ENCODE measurements at places on chromosomes 11 and 22.
A peak's percentile ranks its signal among the peaks of the same experiment; 100 is the strongest.

DNA sequence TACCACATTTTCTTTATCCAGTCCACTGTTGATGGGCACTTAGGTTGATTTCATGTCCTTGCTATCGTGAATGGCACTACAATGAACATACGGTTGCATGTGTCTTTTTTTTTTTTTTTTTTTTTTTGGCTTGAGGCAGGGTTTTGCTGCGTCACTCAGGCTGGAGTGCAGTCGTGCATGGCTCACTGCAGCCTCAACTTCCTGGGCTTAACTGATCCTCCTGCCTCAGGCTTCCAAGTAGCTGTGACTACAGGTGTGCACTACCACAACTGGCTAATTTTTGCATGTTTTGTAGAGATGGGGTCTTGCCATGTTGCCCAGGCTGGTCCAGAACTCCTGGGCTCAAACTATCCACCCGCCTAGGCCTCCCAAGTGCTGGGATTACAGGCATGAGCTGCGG lies 1.5 kb upstream of the CCDC90B start:
- no peak for DNase-seq

- DNase-seq, result peak; percentile 47
These were observed 22.6 kb downstream of the RTN4RL2 start for GRCh38 chr11:57482782-57483561.

- no peak for DNase-seq
These were observed 116.6 kb downstream of the CEP164 start for GRCh38 chr11:117444256-117444655.

DNA sequence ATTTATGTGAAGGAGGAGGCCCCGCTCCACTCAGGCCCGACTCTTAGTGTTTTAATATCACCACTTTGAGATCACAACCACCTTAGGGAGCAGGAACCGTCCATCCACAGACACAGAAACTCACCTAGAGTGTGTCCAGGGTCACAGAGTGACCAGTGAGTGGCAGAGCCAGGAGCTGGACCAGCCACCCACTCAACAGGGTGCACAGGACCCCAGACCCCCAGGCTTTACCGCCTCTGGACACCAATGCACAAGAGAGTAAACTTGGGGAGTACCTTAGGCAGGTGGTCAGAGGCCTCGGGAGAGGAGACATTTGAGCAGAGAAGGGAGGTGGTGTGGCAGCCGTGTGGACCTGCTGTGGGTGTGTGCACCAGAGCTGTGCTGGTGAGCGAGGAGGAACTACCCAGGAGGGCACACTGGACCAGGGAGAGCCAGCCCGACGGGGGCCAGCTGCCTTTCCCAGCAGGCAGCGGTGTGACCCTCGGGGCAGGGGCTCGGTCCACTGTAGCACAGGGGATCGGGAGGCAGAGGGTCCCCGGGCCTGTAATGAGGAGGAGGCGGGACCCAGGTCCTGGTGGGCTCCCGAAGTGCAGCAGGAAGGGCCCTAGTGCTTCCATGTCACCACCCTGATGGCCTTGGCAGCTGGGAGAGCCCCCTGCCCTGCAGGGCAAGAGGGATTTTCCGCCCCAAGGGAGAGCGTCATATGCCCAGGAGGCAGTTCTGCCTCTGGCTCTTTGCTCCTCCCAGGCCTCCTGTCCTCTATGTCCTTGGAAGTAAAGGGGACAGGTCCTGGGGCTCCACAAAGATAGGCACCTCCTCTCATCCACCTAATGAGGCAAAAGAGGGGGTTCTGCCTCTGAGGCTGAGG lies 7.5 kb upstream of the NLRP6 start:
- no peak for DNase-seq

- peak; percentile 24 for DNase-seq
These were observed 55.1 kb downstream of the IGLL5 start for GRCh38 chr22:22942511-22943329.

DNA sequence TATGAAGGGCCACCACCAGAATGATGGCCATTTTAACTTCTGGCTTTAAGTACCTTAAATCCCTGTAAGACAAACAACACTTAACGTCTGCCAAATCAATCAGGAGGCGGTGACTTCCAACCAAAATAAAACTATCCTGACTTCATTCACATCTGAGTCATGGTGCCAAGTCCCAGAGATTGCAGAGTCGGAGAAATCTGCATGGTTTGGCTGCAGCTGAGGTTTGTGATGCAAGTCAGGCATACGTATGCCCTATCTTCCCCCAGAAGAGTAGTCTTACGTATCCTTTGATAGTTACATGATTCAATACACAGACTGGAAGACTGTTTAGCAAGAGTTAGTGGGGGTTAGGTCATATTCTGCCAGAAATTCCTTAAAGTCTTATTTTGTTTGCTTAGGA lies 1.7 kb upstream of the GAB2 start:
- DNase-seq, result peak; percentile 92

GRCh38 chr11:1437500-1437899 lies 47.8 kb downstream of the BRSK2 start:
- DNase-seq, result no peak

GRCh38 chr11:67309166-67309565 lies 5.8 kb downstream of the SSH3 start:
- DNase-seq, result no peak

DNA sequence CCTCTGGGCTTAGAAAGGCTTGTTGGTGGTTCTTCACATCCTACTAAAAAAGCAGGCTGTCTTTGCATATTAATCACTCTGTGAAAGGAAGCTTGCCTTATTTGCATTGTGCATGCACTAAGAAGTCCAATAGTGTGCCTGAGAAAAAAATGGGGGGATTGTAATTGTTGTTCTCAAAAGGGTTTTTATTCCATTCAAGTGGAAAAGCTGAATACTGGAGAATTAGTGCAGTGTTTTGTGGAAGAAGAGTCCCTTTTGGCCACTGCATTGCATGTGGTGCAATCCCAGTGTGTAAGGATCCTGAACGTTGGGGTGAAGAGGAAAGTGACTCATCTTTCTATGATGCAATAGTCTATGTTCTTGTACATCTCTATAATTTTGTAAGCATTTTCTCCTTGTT lies 16.5 kb downstream of the NCAM1 start:
- no peak for DNase-seq

DNA sequence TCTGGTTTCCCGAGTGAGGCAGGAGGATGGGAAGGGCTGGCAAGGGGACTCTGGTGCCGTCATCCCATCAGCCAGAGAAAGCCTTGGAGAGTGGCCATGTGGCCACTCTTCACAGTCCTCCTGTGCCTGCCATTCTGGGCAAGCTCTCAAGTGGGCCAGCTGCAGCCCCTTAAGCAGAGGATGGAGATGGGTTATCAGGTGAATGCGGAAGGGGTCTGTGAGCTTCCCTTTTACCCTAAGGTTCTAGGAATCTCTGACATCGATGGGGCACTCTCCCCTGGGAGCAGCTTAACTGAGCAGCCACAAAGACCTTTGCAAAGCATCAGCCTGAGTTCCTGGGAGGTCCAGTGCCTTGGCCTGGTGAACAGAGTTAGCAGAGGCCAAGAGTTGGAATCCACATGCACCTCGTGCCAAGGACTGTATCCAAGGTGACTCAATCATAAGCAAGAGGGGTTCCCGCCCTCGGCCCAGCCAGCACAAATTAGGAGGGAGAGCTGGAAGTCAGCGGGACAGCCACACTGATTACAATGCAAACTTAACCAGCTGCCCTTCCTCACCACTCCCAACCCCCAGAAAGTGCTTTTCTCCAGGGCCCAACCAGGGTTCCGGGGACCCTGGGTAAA lies 193.6 kb downstream of the BUD13 start:
- no peak for DNase-seq

- peak; percentile 17 for DNase-seq
These were observed 4.3 kb upstream of the GP1BB start for GRCh38 chr22:19719050-19719482.

Measured in dermis microvascular lymphatic vessel endothelial cell (primary cell).